ENCODE measurements at places on chromosomes 1 and 21. TPM values are rescaled to one million over a fixed set of nuclear protein-coding genes. Genes with fewer than 3 reads are reported as not detected.

ECM1 gene
- 1.2 TPM for total RNA-seq

ITLN2 gene
- total RNA-seq, result 1.6 TPM

HSF2BP gene
- total RNA-seq, result 0.71 TPM

KCNA3 gene
- total RNA-seq, result 5.4 TPM

IFI6 gene
- 129 TPM for total RNA-seq

HES3 gene
- total RNA-seq, result not detected

RER1 gene
- 134 TPM for total RNA-seq

FAM43B gene
- 0.37 TPM for total RNA-seq

MANEAL gene
- total RNA-seq, result 2.3 TPM

PYHIN1 gene
- total RNA-seq, result 0.95 TPM

NIBAN1 gene
- total RNA-seq, result 38.5 TPM

UTS2 gene
- not detected for total RNA-seq

GABPB2 gene
- 16.0 TPM for total RNA-seq

AMY1B gene
- total RNA-seq, result 4.4 TPM

ADAR gene
- total RNA-seq, result 141 TPM

RXFP4 gene
- not detected for total RNA-seq

KCNA2 gene
- 0.68 TPM for total RNA-seq

LHX8 gene
- total RNA-seq, result not detected

CGN gene
- 38.9 TPM for total RNA-seq

YRDC gene
- total RNA-seq, result 9.5 TPM

KDF1 gene
- 9.3 TPM for total RNA-seq

PCAT6 gene
- 1.3 TPM for total RNA-seq

ADGRL4 gene
- total RNA-seq, result 16.1 TPM
